ENCODE measurements at places on chromosomes 11 and 22.

GRCh38 chr11:95084509-95084908 lies 5.1 kb upstream of the ENDOD1 start:
- peak; percentile 54 for DNase-seq

DNA sequence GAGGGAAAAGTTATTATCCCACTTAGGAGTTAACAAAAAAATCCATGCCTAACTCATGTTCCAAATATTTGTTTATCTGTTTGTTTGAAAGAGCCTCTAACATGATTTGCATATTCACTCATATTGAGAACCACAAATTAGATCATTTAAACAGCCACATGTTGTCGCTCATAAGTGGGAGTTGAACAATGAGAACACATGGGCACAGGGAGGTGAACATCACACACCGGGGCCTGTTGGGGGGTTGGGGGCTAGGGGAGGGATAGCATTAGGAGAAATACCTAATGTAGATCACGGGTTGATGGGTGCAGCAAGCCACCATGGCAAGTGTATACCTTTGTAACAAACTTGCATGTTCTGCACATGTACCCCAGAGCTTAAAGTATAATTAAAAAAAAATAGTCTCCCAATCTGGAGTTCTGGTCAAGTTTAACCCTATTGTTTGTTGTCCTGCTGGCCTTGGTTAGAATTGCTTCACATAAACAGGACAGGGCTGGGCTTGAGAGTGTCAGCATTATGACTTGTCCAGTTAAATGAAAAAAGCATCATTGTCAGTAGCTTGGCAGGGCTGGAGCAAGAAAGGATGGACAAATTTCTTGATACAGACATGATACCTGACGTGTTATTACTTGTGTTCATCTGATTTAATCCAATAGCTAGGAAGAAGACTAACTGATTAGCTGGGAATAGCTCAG lies 57.8 kb upstream of the PSMA1 start:
- no peak for DNase-seq

DNA sequence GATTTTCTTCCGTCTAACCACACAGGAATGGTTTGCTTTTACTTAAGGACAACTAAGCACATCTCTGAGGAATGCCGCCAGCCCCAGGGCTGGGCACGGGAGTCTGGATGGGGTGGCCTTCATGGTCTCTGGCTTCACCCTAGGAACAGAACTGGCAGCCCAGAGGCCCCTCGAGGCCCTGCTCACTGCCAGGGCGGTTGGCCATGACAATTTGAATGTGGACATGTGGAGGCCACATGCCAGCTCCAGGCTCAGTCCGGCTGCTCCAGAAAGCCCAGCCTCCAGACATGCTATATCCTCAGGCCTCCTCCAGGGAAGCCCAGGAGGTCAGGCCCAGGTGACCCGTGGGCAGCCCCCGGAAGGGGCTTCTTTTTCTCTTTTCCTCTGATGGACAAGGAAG lies 84.0 kb upstream of the FGF3 start:
- no peak for DNase-seq

DNA sequence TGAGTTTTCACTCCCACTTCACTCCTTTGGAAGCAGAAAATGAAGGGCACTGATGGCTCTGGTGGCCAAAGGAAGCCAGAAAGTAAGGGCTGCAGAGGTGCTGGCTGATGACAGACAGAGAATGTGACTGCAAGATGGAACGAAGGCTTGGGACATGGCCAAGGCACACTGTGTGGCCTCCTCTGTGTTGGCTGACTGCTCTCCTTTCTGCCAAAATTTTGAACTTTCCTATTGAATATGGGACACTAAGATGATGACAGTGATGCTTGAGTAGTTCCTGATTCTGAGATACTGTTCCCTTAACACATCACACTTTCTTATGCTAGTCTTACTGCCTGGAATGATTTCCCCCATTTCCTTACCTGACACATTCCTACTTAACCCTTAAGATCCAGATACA lies 156.4 kb downstream of the SWAP70 start:
- no peak for DNase-seq

GRCh38 chr11:100354736-100355135 lies 332.4 kb upstream of the ARHGAP42 start:
- no peak for DNase-seq

DNA sequence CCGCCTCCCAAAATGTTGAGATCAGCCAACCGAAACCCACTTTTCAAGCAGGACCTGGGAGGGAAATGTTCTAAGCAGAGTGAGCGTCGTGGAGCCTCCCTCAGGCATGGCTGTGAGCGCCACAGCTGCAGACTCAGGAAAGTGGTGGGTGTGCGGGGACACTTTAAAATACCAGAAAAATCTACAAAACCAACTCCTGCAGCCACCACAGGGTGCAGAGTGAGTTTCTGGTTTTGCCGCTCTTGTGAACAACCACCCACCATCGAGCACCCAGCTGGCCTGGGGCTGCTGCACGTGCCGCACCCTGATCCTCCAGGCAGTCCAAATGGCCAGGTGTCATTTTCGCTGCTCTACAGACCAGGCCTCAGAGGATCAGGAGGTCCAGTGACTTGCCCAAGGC lies 46.9 kb downstream of the CELSR1 start:
- DNase-seq: no peak

DNA sequence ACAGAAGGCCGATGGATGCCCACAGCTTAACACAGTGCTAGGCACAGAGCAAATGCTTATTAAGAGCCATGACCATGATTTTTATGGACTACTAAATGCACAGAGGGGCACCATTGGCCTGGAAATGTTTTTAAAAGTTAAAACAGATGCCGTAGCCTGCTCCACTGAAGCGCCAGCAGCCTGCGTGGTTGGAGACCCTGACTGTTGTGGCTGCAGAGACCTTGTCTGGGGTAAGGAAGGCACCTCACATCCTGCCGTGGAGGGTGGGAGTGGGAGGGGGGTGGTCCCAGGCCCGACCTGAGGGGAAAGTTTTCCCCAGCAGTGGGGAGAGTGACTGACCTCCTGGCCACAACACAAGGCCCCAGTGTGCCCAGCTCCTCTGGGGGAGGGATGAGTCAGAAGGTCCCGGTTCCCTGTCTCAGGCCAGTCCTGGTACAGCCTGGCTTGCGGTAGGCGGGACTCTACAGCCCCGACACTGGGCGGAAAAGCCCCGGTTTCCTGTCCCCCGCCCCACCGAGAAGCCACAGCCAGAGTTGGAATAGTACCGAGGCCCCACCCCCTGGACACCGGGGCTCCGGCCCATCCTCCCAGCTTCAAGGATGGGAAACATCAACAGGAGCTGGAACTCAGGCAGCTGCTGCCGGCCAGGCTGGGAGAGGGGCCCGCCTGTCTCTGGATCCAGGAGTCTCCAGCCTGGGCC lies 7.0 kb downstream of the CHST1 start:
- DNase-seq: no peak

DNA sequence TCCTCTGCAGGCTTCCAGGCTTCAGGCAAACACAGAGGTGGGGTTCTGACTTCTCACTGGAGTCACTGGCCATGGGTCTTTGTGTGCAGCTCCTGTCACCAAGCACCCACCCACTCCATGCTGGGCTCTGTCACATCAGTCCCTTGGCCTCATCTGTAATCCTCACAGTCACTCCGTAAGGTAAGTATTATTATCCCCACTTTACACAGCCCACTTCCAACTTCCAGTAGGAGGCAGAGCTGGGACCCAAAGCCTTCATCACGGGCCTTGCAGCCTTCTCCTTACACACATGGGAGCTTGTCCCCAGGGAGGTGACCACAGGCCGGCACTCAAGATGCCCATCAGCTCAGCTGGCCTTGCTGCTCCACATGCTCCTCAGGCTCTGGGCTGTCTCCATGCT lies 266.7 kb upstream of the B3GAT1 start:
- DNase-seq: no peak

- DNase-seq: peak; percentile 35
Measured at GRCh38 chr22:18078329-18079041, 695 bp downstream of the PEX26 start.

DNA sequence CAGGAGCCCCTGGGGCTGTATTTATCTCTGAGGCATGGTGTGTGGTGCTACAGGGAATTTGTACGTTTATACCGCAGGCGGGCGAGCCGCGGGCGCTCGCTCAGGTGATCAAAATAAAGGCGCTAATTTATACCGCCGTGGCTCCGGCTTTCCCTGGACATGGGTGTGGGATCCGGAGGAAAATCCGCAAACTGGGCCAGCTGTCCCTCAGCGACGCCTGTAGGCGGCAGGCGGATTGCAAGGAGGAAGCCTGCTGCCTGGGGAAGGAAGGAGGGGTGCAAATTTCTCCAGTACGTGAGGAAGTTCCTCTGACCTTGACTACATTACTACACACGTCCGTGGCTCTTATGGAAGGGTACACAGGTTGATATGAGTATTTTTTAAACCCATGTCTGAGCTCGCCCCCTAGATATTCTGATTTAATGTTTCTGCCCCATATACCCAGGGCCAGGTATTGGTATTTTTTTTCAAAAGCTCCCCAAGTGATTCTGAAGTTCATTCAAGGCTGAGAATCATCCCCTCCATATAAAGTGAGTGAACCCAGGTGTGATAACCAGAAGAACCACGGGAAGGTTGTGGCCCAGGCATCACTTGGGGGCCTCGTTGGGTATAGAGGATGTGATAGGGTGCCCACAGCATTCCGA lies 2.8 kb downstream of the MYOD1 start:
- DNase-seq: no peak

DNA sequence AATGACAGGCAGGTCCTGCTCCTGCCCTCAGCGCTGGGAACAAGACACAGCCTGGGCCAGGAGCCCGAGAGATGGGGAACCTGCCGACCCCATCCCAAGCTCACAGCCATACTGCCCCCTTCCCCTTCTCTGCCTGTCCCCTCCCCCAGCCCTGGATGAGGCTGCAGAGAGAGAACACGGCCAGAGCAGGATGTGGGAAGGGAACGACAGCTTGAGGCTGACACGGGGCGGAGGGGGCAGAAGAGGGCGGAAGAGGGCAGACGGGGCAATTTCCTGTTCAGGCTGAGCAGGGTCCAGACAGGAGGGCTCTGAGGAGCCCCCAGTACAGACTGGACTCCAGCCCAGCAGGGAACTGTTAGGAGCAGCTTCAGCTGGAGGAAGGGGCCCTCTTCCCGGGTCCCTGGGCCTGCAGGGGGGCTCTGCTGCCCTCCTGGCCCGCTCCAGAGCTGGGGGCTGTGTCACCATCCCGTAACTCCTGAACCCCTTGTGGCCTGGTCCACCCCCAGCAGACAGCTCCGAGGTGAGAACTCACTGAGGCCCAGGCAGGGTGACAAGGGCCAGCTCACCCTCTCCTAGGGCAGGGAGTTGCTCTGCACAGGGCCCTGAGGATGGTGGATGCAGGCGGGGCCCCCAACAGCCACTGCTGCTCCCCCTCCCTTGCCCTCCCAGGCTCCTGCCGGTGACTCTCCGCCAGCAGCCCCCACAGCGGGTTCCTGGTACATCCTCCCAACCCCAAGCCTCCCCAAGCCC lies 5.7 kb downstream of the CTSD start:
- DNase-seq: peak; percentile 43

GRCh38 chr11:66957971-66958231 lies 282 bp downstream of the PC start:
- no peak for DNase-seq

GRCh38 chr22:42473484-42474193 lies 41.4 kb upstream of the NFAM1 start:
- no peak for DNase-seq

DNA sequence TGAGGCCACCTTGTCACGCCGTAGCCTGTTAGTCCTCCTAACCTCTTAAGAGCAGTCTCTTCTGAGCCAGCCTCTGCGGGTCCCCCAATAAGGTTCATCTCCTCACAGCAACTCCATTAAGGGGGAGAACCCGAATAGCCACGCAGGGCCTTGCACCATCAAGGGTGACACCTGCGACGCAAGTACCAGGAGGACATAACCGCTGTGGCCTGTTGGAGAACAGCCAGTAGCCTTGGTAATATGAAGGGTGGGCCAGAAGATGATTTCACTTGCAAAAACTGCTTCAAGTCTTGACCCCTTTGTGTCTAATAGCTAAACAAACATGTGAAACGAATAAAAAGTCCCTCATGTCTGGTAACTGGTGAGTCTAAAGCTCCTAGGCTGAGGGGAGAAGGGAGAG lies 14.8 kb downstream of the ARFGAP2 start:
- DNase-seq: no peak

- no peak for DNase-seq
Measured at GRCh38 chr11:35317253-35317652, 102.1 kb downstream of the SLC1A2 start.
